Activated T-cell treated with anti-CD3 and anti-CD28 coated beads for 4 hours (primary cell): ENCODE measurements at places on chromosomes 16 and 17.

DNA sequence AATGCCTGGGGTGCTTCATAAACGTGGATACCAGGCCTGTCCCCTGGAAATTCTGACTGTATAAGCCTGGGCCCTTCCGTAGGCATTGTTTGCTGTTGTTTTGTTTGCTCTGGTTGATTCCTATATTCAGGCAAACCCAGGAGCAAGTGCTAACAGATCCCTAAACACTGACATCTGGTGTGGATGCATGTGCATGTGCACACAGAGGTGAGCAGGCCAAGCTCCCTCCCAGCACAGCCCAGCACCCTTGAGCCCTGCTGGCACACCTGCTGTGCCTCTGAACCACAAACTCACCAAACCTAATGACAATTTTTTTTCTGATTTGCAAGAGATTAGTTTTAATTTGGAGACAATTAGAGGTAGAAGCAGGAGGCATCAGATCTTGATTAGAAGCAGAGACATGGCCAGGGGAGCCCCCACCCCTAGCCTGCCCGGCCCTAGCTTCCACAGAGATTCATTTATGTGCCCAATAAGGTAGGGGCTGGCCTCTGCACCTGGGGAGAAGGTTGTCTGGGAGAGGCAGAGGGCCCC, 40.4 kb downstream of the TMEM132E start:
- no peak for DNase-seq

DNA sequence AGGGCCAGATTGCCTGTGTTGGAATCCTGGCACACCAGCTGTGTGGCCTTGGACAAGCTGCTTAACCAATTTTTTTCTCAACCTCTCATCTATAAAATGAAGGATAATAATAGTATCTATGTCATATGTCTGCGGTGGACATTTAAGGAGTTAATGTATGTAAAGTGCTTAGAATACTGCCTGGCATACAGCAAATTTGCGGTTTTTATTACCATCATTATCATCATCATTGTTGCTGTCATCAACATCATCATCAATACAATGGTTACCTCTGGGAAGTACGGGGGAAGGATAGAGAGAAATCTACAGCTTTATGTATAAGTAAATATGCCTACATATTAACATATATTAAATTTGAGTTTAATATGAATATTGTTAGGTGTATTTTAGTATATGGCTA, 37.1 kb upstream of the COX10 start:
- no peak for DNase-seq

- DNase-seq: no peak
Measured at GRCh38 chr17:36107660-36108059, 4.0 kb downstream of the CCL4 start.

DNA sequence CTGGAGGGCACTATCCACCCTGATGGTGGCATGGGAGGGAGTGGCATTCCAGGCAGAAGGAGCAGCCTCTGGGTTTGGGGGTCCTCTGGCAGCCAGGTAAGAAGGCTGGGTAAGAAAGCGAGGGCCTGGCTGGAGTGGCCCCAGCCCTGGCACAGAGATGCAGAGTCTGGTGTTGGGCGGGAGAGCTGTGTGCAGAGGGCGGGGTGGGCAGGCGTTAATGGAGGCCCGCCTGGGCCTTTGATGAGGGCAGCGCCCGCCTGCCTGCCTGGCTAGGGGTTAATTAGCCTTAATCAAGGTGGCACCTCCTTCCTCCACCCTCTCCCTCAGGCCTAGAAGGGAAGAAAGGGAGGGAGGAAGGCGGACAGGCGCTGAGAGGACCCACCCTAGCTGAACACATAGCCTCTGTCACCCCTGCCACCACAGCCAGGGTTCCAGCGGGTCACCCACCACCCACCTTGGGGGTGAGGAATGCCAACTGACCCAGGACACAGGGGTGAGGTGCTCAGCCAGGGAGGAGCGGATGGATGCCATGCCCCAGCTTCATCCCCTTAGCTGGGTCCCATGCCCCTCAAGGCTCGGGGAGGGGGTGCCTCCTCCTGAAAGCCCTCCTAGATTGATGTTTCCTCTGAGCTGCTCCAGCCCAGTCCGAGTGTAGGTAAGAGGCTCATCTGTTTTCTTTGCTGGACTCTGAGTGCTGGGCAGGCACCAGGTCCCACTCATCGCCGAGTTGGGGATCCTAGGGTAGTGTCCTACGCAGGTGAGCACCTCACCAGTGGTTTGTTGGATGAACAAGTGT, 13.4 kb upstream of the FAM83G start:
- DNase-seq: no peak

GRCh38 chr16:50578137-50578536, 29.9 kb downstream of the NKD1 start:
- DNase-seq: no peak

- DNase-seq: no peak
Measured at GRCh38 chr16:74865922-74866598, 91.4 kb upstream of the FA2H start.

DNA sequence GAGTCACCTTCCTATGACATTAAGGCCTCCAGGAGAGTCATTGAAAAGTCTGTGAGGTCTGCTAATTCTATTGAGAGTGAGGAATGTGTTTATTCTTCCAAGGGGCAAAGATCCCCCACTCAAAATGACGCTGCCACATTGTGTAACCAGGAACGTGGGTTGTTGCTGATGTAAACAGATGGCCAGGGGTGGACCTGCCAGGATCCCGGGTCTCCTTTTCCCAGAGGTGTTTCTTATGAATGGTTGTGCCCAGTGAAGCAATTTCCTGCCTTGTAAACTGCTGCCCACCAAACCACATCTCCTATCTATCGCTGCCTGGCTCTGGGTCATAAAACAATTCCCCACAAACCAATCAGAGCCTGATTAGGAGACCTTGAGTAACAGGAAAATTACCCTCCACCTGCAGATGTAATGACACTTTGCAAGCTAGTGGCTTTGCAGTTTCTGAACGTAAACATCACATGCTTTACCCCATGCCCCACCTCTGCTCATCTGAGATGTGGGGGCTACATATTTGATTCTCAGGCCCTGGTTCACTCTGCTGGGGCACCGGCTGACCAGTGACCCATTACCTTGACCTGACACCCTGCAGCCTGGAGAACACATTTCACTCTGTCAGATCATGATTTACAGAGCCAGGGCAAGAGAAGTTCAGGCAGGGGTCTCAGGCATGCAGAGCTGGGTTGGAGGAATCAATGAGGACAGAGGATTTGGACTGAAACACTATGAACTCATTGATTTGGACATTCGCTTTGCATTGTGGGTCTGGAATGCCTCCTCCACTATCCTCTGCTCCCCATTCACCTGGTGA, 33.1 kb upstream of the DDX52 start:
- DNase-seq: no peak

DNA sequence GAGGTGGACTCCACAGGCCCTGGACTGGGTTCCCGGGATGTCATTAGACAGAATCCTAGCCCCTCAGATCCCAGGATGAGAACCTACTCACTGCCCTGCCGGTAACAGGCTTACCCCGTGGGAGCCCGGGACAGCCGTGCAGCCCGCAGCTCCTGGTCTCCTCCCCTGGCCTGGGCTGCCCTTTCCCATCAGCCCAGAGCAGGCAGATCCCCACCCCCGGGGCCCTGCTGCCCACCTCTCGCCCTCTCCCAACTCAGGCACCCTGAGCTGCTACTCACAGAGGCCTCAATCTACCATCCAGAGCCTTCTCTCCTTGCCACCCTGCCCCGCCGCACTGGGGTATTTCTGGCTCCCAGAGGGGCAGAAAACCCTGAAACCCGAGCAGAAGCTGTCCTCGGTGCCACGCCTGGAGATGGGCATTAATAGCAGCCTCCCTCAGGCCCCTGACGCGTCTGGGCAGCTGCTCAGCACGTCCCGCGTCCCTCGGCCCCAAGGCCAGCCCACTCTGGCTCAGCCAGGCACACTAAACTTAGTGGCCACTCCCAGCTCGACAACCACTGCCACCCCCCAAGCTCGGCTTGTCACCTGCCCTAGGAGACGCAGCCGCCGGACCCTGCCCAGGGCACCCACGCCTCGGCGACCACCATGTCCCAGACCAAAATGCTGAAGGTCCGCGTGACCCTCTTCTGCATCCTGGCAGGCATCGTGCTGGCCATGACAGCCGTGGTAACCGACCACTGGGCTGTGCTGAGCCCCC, at the start of gene CACNG1:
Gene CACNG1 (plus strand): TSS at position 539 of the 757 bp plus-strand sequence. CDS start 107 bp downstream, at position 646.
- DNase-seq: no peak

DNA sequence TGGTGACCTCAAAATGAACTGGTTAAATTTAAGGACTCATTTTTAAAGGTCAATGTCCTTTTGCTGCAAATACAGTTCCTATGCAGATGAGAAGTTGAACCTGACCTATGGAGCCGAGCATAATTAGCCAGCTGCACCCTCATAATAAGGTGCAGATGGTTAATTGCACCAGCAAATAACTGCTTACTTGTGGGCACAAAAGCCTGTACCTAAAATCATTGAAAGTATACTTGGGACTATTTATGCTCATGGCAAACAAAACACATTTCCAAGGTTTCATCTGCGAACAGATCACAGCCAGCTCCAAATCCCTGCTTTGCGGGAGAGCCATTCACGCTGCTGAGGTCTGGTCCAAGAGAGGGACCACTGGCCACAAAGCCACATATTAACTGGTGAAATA, 13.0 kb downstream of the HYDIN start:
- DNase-seq: no peak

DNA sequence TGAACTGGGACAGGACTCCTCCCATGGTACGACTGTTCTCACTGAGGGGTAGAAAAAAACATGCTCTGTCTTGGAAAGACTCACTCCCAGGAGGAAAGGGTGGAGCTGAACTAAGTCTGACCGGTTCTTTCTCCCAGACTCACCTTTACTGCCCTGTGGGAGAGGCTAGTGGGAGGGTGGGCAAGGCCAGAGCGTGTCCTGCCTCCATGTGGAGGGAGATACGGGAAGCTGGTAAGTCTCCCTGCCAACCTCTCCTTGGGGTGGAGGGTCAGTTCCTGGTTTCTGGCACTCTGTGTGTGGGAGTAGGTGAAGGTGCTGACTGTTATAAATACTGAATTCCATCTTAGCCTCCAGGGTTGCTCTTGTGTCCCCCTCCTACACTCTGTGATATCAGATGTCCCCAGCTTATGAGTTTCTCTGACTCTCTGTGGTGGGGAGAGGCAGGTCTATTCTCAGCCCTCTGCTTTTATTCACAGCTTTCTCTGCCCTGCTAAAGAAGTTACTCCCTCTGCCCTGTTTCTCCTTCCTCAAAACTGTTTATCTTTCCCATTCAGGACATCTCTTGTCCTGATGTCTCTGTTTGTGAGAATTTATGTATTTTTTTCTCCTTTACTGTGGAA, 26.9 kb upstream of the FAM20A start:
- DNase-seq: no peak

DNA sequence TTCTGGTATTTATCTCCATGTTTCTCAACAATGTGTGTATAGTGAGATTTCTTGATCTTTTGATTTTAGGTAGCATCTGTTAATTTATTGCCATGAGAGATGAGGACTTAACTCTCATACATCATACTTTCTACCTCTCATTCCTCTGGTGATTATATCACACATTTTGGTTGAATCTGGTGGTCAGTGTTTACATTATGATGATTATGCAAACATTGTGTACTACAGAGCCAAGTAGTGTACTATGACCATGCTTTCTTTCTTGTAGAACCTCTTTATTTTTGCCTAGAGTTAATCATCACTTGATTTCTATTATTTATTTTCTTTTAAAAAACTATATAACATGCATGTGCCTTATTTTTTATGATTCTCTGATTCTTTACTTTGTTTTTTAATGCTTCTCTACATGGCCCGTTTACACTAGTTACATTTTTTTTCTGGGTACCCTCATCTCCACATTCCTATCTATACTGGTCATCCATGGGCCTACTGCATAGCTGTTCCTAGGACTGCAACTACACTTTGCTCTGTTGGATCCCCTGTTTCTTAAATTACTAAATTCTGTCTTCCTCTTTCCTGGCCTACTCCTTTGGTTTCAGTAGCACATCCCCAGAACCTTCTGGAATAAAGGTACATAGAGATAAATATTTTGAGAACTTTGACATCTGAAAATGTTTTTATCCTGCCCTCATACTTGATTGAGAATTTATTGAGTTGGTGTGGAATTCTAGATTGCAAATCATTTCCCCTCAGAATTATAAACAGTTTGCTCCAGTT, 63.0 kb upstream of the LRRC37A3 start:
- DNase-seq: no peak

DNA sequence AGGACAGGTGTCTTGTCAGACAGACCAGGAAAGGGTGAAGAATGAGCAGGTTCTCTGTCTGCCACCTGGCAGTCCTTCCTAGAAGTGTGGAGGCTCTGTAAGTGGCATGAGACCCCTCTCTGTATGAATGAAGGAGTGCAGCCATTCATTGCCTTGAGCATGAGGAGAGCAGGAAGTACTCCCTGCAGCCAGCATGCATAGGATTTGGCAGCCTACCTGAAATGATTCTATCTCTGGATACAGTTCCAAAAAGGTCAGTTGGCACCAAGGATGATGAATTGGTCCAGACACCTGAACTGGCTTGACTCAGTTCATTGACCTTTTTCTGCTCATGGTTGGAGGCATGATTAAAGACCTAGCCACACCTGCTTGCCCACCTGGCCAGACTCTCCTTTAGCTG, 163.0 kb downstream of the PRKCB start:
- no peak for DNase-seq

DNA sequence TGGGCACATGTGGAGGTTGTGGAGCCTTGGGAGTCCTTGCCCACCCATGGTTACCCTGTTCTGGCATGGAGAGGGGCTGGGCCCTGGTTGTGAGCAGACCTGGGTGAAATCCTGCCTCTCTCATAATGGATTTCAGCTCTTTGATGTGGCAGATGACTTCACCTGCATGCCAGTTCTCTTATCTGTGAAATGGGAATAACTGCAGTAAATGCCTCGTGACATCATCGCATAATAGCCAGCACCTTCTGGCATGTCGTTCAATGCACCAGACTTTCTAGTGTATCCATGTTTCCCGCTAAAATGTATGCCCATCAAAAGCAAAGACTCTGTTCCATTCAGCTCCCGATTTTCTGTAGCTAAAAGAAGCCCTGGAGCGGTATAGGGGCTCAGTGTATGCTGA, 197.6 kb downstream of the MAF start:
- DNase-seq: no peak
